ENCODE measurements at places on chromosomes 5 and 9.

DNA sequence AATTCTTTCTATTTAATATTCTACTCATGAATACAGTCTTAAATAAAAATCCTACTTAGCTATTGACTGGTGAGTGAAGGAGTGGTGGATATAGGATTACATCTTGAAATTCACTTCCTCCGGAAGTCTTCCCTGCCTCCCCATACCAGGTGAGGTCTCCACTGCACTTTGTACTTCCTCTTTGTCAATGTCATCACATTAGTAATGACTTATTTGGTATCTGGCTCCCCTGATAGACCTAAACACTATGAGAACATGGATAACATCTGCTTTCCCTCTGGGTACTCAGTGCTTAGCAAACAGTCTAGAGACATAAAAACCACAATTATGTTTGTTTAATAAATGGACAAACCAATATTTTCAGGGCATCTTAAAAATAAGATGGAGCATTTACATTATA lies 532.1 kb downstream of the PDE4D start:
- DNase-seq, result no peak

DNA sequence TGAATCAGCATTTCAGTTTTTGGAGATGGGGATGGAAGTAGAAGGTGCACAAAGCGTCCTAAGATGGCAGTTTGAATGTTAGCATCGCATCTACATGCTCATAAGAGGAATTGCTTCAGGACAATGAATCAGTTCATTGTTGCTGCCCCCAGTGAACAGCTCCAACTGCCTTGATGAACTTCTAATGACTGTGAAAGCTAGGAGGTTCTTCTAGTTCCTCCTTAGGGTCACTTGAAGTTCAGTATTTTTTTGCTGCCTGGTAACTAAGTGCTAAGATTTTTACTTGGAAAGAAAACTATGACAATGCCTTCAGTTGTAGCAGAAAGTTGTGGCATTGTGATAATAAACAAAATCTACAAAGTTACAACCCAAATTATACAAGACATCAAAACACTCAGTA lies 271.6 kb downstream of the RAB3C start:
- DNase-seq, result no peak

GRCh38 chr5:123014689-123015088 lies 21.8 kb downstream of the PPIC start:
- DNase-seq, result no peak

DNA sequence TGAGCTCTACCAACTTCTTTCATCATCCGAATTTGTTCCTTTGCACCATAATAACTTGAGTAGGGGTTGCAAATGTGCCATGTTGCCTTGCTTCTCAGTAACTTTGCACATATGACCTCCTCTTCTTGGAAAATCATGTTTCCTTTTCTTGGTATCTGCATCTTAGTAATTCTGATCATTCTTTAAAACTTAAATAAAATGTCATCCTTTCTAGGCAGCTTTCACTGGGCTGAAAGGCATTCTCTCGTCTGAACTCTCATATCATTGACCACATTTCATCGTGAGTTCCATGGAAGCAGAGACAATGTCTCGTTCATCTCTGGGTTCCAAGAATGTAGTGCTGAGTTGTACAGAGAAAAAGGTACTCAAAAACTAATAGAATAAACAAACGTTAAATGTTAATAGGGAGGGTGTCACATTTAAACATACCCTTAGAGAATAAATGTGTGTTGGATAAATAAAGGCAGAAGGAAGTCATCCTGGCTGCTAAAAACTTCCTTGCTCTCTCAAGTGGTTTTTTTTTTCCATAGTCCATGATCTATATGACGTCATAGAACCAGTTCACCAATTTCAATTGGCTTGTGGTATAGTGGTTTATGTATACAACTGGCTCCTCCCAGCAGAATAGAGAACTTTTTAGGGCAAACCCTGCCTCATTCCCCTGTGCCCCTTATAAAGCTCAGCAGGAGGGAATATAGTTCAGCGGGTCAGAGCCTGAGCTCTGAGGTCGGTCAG lies 218.1 kb upstream of the TRIM32 start:
- no peak for DNase-seq

DNA sequence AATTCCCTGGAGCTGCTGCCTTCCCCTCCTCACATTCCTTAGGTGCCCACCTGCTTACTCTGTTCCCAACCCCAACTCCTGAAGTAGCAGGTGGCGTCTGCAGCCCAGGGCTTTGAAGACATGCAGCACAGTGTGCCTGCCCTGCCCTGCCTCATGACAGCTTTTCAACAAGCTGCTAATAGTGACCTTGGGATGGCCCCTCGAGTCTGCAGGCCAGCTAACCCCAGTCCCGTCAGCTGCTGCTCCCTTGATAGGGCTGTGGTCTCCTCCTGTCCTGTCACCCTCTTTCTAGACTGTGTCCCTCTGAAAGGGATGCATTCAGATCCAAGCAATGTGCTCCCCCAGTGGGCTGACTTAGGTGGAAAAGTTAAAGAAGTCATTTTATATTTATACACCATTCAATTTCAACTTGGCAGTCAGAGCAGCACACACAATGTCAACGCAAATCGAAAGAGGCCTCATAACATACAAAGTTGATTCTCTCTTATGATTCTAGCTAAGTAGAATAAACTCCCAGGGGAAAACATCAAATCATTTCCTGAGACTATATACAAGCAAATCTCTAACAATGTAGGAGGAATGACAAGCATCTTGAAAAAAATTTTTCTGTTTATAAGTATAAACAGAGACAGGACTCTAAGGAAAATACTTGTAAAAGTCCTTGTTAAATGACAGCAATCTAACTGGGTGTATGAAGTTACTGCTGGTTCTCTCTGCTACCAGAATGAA lies 37.9 kb downstream of the ADRB2 start:
- DNase-seq, result no peak

GRCh38 chr9:127739614-127740330 lies 4.7 kb upstream of the TOR2A start:
- DNase-seq, result no peak

- DNase-seq, result no peak
Measured at GRCh38 chr5:69030358-69031062, 63.3 kb upstream of the SLC30A5 start.

DNA sequence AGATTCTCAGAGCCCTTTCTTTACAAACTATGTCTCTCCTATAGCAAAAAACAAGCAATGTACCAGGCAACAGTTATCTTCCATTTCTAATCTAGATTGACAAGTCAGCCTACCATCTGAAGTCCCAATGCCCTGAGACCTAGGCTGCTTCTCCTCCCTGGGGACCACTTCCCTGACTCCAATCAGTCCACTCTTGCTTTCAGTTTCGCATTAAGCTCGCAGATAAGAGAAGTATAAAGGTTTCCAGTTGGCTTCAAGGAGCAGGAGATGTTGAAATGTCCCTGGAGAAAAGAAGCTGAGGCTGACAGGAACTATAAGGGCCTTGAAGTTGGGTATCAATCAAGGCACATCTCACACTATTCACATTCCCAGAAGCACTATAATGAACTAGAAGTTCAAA lies 32.3 kb downstream of the ERP44 start:
- DNase-seq, result peak; percentile 9

DNA sequence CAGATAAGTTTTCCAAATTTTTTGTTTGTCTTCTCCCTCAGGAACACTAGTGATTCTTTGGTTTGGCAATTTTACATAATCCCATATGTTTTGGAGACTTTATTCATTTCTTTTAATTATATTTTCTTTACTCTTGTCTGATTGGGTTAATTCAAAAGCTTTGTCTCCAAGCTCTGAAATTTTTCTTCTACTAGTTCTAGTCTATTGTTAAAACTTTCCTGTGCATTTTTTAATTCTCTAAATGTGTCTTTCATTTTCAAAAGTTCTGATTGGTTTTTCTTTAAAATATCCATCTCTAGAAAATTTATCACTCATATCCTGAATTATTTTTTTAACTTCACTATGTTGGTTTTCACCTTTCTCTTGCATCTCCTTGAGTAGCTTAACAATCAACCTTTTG lies 92.2 kb downstream of the INVS start:
- no peak for DNase-seq

Measured in SW 1271 (cell line).